Osteoblast (primary cell): ENCODE measurements at places on chromosomes 16 and 17. TPM values are rescaled to one million over a fixed set of nuclear protein-coding genes. Genes with fewer than 3 reads are reported as not detected.

The PMP22 gene
- 151 and 163 TPM in 2 replicates for total RNA-seq

The CLEC10A gene
- not detected in 2 replicates for total RNA-seq

The MYH1 gene
- not detected in 2 replicates for total RNA-seq

The SLC5A10 gene
- not detected in 2 replicates for total RNA-seq

The ARHGAP44 gene
- 2.9 and 4.3 TPM in 2 replicates for total RNA-seq

The ACAP1 gene
- 0.59 TPM in 1 of 2 replicates, not detected in the other for total RNA-seq

The PIK3R6 gene
- not detected in 2 replicates for total RNA-seq

GRCh38 chr16:58337090-58337444 is 42.2 kb upstream of the PRSS54 start:
- peak; percentile 27 for DNase-seq

DNA sequence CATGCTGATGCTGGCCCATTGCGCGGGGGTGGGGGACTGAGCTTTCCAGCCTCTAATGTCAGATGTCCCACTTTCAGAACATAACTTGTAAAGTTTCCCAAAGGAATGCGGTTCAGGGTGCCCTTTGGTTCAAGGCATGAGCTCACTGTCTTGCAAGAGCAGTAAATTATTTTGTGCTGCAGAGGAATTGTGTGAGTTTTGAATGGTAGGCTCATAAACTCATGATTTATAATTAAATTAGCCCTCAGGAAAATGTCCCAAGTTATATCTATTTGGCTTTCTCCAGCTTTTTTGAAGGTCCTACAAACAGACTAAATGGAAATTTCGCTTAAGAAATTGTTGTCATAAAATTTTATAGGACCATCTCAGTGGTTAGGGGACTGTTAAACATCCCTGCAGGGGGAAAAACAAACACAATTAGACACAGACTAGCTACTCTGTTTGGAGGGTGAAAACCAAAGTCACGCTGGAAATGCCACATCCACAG is 321.8 kb downstream of the HS3ST3B1 start:
- no peak for DNase-seq

DNA sequence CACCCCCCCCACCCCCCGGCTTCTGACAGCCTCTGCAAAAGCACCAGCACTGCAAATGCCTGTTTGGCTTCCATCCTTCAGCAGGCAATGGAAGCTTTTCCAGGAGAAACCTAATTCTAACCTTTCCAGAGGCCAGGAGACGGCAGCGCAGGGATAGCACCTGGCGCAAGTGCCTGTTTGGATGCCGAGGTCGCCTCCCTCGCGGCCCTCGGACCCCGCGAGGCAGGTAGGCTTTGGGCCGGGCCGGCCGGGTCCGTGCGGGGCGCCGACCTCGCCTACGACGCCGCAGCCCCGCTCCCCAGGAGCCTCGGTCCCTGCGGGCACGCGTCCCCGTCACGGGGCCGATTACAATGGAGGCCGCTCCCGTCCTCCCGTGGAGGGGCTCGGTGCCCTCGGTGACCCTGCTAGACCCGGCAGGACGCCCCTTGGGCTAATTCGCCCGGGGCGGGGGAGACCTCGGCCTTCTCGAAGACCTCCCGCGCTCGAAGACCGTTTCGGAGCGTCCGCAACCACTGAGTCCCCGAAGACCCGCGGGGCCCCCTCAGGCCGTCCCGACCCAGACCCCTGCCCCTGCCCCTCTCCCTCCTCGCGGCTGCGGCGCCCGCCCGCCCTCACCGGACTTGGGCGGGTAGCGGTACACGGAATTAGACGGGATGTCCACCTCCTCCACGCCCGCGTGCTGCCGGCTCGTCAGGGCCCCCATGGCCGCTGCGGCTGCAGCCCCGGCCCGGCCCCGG is 587 bp downstream of the RNF157 start:
- peak; percentile 77 for DNase-seq

- DNase-seq, result peak; percentile 90
These were observed 8.6 kb upstream of the BAHCC1 start for GRCh38 chr17:81386646-81387099.

DNA sequence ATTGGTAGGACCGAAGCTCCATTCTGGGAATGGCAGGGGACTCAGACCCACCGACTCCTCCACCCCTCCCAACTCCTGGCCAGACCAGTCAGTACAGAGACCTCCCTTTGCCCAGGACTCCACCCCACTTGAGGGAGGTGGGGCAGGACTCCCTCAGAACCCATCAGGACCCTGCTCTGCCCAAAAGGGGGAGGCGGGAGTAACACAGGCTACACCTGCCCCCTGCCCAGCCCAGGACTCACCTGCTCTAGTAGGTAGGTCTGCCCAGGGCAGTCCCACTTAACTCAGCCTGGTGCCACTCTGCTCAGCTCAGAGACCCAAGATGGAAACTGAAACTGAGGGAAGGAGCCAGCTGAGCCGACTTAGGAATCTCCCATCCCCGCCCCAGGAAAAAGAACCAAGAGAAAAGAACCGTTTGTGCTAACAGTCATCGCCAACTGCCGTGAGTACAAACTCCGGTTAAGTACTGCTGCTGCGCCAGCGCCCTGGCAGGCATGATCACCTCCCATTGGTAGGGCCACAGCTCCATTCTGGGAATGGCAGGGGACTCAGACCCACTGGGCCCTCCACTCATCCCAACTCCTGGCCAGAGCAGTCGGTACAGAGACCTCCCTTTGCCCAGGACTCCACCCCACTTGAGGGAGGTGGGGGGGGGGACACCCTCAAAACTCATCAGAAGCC is 503 bp downstream of the DHX58 start:
- peak; percentile 98 for DNase-seq

GRCh38 chr17:4205917-4206316 is 57.9 kb downstream of the ANKFY1 start:
- no peak for DNase-seq

- DNase-seq, result no peak
These were observed 214.0 kb upstream of the MPHOSPH6 start for GRCh38 chr16:82384017-82384416.

DNA sequence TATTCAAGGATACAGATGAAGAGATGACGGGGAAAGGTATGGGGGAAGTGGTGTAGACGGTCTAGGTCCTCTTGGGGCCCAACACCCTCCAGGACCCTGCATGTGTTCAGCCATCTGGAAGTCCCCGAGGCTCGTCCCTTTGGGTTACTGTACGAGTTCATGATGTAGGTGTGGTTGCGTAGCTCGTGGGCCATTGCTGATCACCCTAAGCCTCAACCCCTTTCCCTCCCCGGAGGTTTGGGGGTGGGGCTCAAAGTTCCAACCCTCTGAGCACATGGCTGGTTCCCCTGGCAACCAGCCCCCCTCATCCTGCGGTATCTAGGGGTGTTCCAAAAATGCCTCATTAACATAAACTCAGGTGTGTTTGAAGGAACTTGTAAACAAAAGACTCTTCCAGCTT is 98.8 kb upstream of the METRNL start:
- DNase-seq, result no peak

DNA sequence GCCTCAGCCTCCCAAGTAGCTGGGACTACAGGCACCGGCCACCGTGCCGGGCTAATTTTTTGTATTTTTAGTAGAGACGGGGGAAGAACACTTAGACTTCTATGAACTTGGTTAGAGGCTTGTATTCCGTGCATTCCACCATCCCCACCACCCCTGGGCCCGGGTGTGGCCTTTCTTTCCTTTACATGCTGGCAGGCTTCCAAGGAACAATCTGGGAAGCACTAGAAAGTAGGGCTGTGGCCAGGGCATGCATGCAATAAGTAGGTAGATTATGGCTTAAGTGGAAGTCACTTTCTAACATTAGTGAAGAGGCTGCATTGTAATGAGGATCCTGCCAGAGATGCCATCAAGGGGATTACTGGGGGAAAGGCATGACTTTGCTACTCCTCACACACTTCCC is 171.6 kb downstream of the SHISA6 start:
- DNase-seq, result no peak

DNA sequence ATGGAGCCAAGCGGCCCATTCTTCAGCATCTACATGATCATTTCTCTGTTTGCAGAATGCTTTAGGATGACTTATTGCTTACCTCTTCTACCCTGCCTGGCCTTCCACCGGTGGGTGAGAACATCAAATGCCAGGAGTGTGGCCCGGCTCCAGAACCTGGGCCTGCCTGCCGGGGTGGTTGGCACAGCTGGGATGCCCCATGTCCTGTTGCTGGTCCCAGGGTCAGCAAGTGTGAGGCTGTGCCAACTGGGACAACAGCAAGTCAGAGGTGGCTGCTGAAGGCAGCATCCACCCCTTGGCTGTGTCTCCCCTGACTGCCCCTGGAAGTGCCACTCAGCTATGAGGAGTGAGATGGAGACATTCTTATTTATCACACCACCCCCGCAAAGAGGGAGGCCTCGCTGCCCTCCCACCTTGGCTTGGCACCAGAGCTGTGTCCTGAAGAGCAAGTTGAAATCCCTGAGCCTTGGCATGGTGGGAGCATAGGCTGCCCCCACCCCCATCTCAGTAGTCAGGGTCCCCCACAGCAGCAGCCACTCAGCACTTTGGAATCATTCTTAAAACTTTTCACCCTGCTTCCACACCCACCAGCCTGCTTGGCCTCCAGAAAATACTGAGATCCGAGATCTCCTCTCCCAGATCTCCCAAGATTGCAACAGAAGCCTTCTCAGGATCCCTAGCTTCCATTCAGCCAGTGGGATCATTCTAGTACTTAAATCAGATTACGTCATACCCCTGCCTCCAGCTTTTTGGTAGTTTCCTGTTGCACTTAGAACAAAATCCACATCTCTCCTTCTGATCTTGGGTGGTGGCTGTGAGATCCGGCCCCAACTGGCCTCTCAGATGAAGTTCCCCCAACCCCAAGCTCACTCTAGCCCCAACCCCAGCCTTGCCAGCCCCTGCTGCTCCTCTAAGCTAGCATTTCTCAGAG is 127.5 kb downstream of the SOCS1 start:
- DNase-seq, result peak; percentile 83

GRCh38 chr17:73342050-73342522 is 30.3 kb upstream of the CDC42EP4 start:
- DNase-seq, result peak; percentile 90

GRCh38 chr16:24776501-24777220 is 47.2 kb downstream of the TNRC6A start:
- peak; percentile 75 for DNase-seq
